ENCODE measurements at places on chromosomes 1 and 21. TPM values are rescaled to one million over a fixed set of nuclear protein-coding genes. Genes with fewer than 3 reads are reported as not detected.

DNA sequence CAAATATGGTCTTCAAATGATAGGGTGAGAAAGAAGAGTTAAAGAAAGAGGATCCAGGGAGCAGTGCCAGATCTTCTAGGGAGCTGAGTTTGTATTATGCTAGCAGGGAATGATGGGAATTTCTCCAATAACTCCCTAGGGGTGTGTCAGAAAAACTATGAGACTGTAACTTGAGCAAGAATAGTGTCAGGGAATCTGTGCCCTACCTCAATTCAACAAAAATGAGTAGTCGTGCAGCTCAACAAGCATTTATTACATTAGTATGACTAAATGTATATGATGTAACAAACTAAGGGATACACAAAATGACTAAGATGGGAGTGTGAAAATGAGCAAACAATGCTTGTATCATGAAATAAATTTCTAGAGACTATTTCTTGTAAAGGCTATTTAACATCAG, 24.2 kb downstream of the SPAG17 start:
- DNase-seq: no peak

DNA sequence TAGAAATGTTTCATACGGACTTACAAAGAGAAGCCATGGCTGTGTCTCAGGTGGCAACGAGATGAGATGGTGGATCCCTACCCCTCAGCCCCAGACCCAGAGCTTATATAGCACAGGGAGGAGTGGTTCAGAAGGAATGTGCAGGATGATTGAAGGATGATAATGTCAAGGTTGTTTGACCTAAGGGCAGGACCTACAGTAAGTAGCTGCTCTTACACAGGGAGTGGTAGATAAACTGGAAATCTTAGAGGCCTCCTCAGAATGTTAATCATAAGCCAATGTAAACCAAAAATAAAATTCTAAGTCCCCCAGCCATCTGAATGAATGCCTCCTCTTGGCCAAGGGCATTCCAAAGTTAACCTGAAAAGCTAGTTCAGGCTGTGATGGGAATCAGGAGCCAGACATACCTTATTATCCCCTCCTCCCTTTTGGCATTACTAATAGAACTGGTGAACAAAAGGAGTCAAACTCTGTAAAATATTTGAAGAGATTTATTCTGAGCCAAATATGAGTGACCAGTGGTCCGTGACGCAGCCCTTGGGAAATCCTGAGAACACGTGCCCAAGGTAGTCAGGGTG, 45.8 kb upstream of the PDE9A start:
- DNase-seq: no peak

- no peak for DNase-seq
These were observed at the start of gene SLAMF8 for GRCh38 chr1:159826441-159827101. Gene SLAMF8, plus strand, starts transcription at chr1:159826873. Its CDS starts 26 bp downstream, at chr1:159826899.

- DNase-seq: no peak
These were observed 104.4 kb upstream of the USP25 start for GRCh38 chr21:15625363-15625762.

DNA sequence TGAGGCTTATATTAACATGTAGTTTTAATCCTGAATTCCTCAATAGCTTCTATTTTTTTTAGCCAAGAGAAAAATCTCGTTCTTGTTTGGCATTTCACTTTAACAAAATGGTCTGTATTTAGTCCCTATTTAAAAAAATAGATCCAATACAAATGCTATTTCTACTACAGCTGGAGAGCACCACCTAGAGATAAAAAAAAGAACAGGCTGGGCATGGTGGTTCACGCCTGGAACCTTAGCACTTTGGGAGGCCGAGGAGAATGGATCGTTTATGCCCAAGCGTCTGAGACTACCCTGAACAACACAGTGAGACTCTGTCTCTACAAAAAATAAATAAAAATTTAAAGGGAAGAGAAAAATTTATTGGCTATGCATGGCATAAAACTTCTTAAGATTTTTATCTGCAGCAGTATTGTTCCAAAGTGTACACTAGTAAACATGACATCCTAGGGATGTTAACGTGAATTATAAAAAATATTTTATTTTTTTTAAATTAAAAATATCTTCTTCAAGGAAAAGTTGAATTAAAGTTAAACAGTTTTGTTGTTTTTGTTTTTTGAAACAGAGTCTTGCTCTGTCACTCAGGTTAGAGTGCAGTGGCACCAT, 4.4 kb downstream of the ST7L start:
- no peak for DNase-seq

DNA sequence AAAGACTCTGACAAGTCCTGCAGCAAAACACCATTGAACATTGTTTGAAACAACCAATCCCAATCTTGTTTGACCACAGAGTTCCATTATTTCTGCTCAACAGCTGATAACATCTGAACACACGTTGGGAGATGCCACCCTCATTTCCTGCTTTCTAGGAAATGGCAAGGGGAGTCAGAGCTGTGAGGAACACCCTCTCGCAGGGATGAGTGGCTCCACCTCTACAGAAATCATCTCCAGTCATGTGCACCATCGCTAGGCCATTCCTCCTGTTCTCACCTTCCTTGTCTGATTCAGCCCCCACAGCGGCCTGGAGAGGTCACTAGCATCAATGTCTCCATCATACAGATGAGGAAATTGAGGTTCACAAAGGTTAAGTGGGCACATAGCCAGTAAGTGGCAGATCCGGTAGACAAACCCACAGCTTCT, 22.4 kb upstream of the RUNX3 start:
- DNase-seq: no peak

- no peak for DNase-seq
These were observed 17.9 kb downstream of the PLPP3 start for GRCh38 chr1:56561227-56562019.

- no peak for DNase-seq
These were observed 19.2 kb upstream of the PTTG1IP start for GRCh38 chr21:44892536-44893277.

DNA sequence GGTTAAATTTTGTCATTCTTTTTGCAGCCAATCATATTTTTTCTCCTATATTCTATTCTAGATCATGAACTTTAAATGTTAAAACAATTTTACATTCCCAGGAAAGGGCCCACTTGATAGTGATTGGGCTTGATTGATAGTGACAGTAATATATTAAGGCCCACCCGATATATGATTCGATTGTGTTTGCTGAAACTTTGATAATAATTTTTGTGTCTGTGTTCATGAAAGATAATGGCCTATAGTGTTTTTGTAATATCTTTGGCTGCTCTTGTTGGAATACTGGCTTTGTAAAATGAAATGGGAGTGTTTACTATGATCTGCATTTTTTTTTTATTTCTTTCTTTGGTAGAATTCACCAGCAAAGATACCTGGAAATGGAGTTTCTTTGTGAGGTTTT, 100.3 kb downstream of the SCCPDH start:
- no peak for DNase-seq

DNA sequence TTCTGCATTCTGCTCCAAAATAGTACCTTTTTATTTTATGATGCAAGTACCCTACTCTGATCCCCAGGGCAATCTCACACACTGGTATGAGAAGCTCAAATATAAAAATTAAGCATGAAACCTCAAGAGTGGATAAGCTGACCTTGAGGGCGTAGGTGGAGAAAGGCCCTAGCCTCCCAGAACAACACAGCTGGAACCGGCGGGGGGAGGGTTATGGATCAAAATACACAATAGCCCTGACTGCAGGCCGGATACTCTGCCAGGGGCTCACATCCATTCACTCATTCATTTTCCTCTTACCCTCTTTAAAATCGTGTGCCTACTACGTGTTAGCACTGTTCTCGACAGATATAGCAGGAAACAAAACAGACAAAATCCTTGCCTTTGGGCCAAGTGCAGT, 32.8 kb upstream of the ECE1 start:
- DNase-seq: no peak

GRCh38 chr1:175683491-175684298, 59.7 kb downstream of the TNR start:
- peak; percentile 69 for DNase-seq

DNA sequence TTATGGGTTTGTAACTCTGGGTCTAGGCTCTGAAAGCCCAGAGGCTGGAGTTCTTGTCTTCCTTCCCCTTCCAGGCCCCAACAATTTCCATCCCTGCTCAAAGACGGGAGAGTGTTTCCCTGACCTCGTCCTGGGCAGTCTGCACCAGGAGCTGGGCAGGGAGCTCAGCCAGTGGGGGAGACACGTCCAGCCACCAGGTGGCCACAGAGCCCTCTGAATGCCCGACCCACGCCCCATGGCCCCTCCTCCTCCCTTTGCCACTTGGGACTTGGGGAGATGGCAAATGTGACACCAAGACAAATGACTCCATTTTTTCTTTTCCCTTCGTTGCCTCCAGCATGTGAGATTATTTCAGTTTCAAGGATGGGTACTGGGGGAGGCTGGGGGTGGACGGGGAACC, 159.9 kb upstream of the AJAP1 start:
- DNase-seq: no peak

- DNase-seq: peak; percentile 49
These were observed 89.1 kb upstream of the SLC25A33 start for GRCh38 chr1:9449976-9450696.

DNA sequence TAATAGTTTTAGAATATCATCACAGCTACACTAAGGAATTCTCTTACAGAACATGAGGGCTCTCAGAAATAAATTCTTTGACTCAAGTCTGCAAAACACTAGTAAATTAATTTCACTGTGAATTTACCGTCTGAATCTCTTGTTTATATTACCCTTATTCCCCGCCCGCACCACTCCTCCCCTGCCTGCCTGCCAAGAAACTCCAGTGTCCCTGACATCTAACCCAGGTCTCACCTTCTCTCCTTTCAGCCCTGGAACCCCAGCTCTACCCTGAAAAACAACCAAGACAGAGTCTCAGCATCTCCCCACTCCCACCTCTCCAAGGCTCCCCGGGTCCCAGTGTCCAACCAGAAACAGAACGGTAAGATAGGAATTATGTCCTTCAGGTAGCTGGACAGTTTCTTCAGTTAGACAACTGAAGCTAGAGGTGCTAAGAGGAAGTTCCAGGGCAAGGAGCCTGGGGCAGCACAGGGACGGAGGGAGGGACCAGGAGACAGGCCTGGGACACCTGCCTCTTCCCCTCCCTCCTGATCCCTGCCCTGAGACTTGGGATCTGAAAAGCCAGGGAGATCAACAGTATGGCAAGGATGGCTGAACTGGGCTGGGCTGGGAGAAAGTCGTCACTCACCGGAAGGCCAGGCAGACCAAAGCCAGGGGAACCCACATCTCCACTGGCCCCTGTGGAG, 15.4 kb downstream of the COL16A1 start:
- no peak for DNase-seq

- DNase-seq: no peak
These were observed 6.1 kb downstream of the CERS2 start for GRCh38 chr1:150968491-150968890.

PTPN7 gene
- total RNA-seq: 2.1 TPM

LCE1F gene
- total RNA-seq: 39.7 TPM

ARHGEF2 gene
- 18.7 TPM for total RNA-seq

DNALI1 gene
- 2.1 TPM for total RNA-seq

NRDC gene
- total RNA-seq: 106 TPM

OR2T35 gene
- total RNA-seq: not detected

KIF1B gene
- 53.1 TPM for total RNA-seq

RHEX gene
- total RNA-seq: 9.9 TPM

KLHL12 gene
- 11.7 TPM for total RNA-seq

RUSC1 gene
- 42.2 TPM for total RNA-seq

IFI44L gene
- 3.1 TPM for total RNA-seq

OR2G6 gene
- total RNA-seq: not detected

Data from lower leg skin (tissue), 4 donors.